ENCODE measurements at places on chromosomes 7 and 10.
A peak's percentile ranks its signal among the peaks of the same experiment; 100 is the strongest.

DNA sequence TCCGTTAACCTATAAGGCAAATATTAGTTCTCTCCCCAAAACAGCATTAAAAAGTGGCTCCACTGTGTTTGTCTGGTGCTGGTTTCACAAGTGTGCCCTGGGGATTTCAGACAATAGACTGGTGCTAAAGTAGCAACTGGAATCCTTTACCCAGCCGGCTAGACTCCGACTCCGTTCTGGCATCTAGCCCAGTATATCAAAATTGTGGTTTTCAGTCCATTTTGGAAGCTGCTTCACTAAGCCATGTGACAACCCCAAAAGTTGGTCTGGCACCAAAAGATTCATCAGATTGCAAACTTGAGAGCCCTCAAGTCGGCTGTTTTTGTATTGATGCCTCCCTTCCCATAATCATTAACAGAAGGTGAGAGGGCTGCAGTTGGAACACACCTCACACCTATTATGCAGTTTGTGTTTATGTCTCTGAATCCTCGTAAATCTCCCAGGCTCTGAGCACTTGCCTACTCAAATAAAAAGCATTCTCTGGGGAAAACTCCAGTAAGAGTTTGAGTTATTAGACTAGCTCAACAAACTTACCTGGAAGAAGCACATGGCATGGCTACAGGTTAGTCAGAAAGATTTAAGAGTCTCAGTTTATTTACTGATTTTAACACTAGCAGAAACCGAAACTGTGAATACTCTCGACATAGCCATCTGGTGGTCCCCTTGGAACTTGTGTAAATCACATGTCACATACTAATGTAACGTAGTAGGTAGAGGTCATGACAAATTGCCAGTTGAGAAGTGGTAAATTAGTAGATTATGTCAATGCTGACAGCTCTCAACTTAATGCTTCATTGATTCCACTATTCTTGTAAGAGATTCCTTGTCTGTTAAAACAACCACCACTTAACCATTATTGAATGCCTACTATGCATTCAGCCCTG lies 14.8 kb upstream of the WNT16 start:
- no peak for DNase-seq

DNA sequence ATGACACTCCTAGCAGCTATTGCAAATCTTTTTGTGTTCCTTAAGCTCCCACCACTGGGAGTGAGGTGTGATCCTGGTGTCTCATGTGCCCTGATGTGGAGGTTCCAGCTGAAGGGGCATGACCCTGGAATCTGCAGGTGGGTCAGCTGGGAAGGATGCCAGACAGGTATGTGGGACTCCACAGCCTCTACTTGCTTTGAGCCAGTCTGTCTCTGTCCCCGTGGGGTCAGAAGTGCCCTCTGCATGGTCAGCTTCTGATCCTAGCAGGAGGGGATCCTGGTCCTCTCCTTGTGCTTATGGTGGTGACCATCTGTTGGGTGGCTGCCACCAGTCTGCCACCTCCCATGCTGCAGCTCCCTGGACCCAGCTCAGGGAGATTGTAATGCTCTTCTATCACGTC lies 51.1 kb upstream of the COMTD1 start:
- DNase-seq, result no peak

- no peak for DNase-seq
Observed at GRCh38 chr10:62761115-62761514, 43.4 kb upstream of the ADO start.

DNA sequence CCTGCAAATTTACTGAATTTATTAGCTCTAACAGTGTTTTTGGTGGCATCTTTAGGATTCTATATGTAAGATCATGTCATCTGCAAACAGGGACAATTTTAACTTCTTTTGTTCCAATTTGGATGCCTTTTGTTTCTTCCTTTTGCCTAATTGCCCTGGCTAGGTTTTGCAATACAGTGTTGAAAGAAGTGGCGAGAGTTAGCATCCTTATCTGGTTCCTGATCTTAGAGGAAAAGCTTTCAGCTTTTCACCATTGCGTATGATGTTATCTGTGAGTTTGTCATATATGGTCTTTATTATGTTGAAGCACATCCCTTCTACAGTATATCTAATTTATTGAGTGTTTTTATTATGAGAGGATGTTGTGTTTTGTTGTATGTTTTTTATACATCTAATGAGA lies 301.4 kb downstream of the PTPRN2 start:
- no peak for DNase-seq

DNA sequence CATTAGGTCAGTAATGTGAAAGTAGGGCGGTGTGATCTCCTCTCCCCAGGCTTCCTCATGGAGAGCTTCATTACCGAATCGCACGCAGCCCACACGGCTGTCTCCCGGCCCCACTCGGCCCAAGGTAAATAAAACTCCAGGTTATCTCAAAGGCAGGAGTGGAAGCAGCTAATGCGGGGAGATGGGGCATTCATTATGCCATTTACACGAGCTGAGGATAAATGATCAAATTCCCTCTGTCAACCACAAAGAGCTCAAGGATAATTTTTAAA lies 93.5 kb downstream of the ADARB2 start:
- DNase-seq, result no peak

- DNase-seq, result no peak
Observed at GRCh38 chr10:74290708-74291107, 139.7 kb downstream of the ADK start.

DNA sequence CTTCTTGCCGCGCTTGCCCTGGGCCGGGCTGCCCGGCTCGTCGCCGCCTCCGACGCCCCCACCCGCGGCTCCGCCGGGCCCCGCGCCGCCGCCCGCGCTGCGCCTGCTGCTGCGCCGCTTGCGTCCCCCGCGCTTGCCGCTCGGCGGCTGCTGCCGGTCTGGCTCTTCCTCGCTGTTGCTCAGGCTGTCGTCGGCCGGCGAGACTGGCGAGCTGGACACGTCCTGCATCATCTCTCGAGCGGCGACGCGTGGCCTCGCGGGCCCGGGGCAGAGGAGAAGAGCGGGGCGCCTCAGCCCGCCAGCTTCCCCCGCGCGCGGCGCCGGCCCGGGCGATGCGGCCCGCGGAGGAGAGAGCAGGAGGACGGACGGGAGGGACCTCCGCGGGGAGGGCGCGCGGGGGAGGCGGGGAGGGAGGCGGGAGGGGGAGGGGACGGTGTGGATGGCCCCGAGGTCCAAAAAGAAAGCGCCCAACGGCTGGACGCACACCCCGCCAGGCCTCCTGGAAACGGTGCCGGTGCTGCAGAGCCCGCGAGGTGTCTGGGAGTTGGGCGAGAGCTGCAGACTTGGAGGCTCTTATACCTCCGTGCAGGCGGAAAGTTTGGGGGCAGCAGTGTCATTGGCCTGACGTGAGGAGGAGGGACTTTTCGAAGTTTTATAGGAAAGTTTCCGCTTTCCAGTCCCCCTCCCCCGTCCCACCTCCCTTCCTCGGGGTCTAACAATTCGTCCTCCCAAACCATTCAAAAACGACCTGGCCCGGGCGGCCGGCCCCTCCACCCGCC lies at the start of gene TWIST1:
Gene TWIST1 (minus strand): TSS at position 546 of the 779 bp plus-strand sequence. CDS start 315 bp downstream, at position 231.
- peak; percentile 76 for DNase-seq

DNA sequence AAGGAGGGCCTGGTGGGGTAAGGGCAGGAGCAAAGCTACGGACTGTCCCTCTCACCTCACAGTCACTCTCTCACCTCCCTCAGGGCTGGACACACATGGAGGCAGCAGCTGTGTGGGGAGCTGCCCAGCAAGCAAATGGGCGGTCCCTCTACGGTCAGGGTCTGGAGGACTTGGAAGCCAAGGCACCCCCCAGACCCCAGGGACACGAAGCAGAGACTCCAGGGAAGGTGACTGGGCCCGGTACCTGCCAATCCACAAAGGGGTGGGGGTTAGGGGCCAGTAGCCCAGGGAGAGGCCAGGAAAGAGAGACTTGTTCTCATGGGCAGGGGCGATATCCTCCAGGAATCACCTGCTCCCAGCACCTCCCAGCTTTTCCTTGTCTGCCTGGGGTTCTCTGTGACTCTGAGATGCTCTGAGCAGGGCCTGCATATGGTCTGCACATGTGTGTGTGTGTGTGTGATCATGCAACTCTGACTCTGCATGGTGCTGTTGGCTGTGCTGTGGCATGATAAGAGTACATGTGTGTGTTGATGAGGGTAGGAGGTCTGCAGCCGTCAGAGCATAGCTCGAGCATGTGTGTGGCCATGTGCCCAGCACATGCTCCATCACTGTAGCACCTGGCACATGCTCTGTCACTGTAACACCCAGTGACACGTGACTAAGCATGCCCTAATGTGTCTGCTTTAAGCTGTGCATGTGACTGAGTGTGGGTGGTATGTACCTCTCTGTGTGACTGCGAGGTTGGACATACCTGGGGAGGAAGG lies 4.6 kb upstream of the LDB3 start:
- DNase-seq, result no peak

Measured in renal cortex interstitium (tissue), 15 donors.